Naive thymus-derived CD4-positive, alpha-beta T cell (primary cell): ENCODE measurements at places on chromosomes 16 and 17.

DNA sequence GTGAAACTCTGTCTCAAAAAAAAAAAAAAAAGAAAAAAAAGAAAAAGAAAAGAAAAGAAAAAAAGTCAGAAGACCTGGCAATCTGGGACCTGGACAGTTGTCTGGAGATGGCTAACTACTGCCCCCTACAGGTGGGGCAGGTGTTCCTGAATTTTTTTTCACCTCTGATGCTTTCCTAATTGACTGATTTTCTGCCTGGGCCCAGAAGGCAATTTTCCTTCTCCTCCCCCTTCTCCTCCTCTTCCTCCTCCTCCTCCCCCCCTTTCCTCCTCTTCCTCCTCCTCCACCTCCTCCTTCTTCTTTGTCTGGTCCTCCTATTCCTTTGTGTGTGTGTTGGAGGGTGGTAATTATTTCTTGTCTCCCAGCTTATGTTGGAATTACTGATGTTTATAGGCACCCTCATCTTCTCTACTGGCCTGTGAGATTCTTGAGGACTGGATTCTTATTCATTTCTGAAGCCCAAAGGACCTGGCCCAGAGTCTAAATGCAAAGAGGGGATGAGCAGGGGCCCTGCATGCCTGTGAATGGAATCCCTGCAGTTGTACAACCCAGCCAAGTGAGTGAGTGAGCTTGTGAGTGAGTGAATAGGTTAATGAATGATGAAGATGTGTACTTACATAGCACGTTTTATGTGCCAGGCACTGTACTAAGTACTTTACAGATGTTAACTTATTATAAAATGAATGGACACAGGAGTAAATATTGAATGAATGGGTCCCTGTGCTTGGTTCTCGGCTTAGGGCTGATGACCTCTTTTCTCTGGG, 26.9 kb downstream of the IRX5 start:
- no peaks in the 10 kb centered on the region for H3K4me1 ChIP-seq
- no peak overlapping the region for H3K4me3 ChIP-seq
- H3K36me3 ChIP-seq: no peaks in the 10 kb centered on the region
- H3K27ac ChIP-seq: no peak overlapping the region
- H3K27me3 ChIP-seq: no peaks in the 10 kb centered on the region

DNA sequence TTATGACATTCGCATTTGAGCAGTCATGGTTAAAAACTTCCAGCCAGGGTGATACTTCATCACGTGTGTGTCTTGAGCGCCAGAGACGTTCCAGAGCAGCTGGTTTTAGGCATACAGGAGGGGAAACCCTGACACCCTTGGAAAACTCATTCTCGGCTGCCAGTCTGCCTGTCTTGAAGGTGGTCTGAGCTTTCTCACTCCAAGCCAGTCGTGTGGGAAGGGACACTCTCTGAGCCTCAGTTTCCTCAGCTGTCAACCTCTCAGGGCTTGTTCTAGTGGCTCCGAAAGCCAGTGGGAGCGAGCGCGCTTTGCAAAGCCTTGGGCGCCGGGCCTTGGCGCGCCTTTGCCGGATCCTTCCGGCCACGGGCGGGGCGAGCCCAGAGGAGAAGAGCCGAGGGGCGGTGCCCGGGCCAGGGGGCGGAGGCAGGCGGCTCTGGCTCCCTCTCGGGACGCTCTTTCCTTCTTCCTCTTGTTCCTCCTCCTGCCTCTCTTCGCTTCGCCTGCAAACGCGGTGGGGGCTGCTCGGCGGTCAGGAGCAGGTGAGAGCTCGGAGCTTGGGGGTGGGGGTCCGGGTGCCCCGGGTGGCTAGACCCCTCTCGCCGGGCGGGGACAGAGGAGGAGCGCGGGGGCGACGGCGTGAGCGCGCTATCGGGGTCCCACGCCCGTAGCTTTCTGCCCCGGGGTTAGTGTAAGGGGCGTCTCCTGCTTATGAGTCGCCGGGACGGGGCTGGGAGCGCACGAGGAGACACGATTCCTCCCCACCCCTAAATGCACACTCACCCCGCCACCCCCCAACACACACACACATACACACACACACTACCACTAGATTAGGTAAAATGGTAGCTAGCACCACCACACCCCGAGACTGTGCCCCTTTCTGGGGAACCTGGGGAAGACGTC, at the start of gene LDAF1:
TSS of gene LDAF1 (plus strand) at position 467 of the 903 bp plus-strand sequence. CDS start 2,509 bp downstream, outside the sequence.
- no peaks in the 10 kb centered on the region for H3K27me3 ChIP-seq
- H3K4me3 ChIP-seq: peak within 1 kb of the TSS; percentile 62
- peak; percentile 75 for DNase-seq
- H3K36me3 ChIP-seq: no peaks in the 10 kb centered on the region
- peak within 1 kb of the TSS; percentile 65 for H3K27ac ChIP-seq

- peaks cover 23% of the 10 kb centered on the region for H3K4me1 ChIP-seq
- H3K27me3 ChIP-seq: no peaks in the 10 kb centered on the region
- DNase-seq: peak; percentile 62
- H3K36me3 ChIP-seq: no peaks in the 10 kb centered on the region
- H3K4me3 ChIP-seq: peak within 1 kb of the TSS; percentile 79
Observed at GRCh38 chr16:381789-382717, at the start of gene PGAP6. PGAP6 (minus strand) TSS chr16:381978; CDS start chr16:381821, 157 bp downstream.

DNA sequence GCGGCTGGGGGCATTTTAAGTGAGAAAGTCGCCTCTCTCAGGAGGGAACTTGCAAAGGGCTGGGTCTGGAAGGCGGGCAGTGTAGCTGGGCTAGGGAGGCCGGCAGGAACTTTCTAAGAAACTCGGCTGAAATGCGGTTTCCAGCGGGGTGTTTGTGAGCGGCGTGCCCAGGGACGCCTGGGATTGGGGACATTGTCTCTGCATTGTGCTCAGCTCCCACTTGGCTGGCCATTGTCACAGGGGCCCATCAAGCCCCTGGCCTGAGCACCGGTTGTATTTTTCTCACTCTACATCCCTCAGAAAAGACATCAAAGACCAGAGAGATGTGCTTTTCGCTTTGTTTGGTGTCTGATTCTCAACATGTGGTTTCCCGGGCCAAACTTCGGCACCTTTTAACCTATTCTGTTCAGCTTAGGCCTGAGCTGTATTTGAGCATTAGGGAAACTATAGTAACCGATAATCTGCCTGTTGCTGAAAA, 291.1 kb upstream of the IRX3 start:
- no peak overlapping the region for H3K27ac ChIP-seq
- no peaks in the 10 kb centered on the region for H3K27me3 ChIP-seq
- no peaks in the 10 kb centered on the region for H3K4me1 ChIP-seq
- no peak for DNase-seq

GRCh38 chr17:4072487-4073157, 70.2 kb downstream of the ZZEF1 start:
- H3K27me3 ChIP-seq: no peaks in the 10 kb centered on the region
- no peak for DNase-seq
- H3K4me3 ChIP-seq: no peak overlapping the region
- no peaks in the 10 kb centered on the region for H3K4me1 ChIP-seq
- H3K36me3 ChIP-seq: peaks cover 91% of the 10 kb centered on the region
- H3K27ac ChIP-seq: no peak overlapping the region

- DNase-seq: no peak
- H3K27me3 ChIP-seq: no peaks in the 10 kb centered on the region
- H3K36me3 ChIP-seq: peaks cover 1% of the 10 kb centered on the region
- no peak overlapping the region for H3K4me3 ChIP-seq
- no peak overlapping the region for H3K27ac ChIP-seq
- peaks cover 16% of the 10 kb centered on the region for H3K4me1 ChIP-seq
Observed at GRCh38 chr17:76106703-76107102, 3.1 kb upstream of the EXOC7 start.

GRCh38 chr17:73625991-73626673, 18.1 kb downstream of the SDK2 start:
- H3K4me3 ChIP-seq: no peak overlapping the region
- no peak for DNase-seq
- no peaks in the 10 kb centered on the region for H3K27me3 ChIP-seq
- no peak overlapping the region for H3K27ac ChIP-seq
- no peaks in the 10 kb centered on the region for H3K4me1 ChIP-seq
- H3K36me3 ChIP-seq: no peaks in the 10 kb centered on the region

GRCh38 chr16:74607962-74608356, 1.0 kb upstream of the GLG1 start:
- peak overlapping the region; percentile 91 for H3K27ac ChIP-seq
- no peaks in the 10 kb centered on the region for H3K27me3 ChIP-seq
- peak overlapping the region; percentile 78 for H3K4me3 ChIP-seq
- H3K4me1 ChIP-seq: peaks cover 31% of the 10 kb centered on the region
- no peak for DNase-seq

DNA sequence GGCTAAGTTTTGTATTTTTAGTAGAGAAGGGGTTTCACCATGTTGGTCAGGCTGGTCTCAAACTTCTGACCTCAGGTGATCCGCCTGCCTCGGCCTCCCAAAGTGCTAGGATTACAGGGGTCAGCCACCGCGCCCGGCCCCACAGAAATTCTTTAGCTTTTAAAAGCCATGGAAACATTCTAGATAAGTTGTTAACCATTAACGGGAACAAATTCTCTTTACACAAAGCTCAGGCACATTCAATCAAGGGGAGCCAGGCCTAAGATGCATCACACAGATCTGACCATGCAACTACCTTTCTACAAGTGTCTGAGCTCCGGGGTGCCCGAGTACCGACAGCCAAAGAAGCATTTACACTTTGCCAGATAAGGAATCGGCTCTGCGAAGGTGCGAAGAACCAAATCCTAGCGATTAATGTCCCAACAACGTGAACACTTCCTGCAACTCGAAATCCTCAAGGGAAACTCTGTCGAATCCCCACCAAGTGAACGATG, 1.0 kb downstream of the EMC8 start:
- H3K27ac ChIP-seq: peak overlapping the region; percentile 99
- no peaks in the 10 kb centered on the region for H3K27me3 ChIP-seq
- no peak for DNase-seq
- peaks cover 18% of the 10 kb centered on the region for H3K4me1 ChIP-seq
- no peaks in the 10 kb centered on the region for H3K36me3 ChIP-seq
- peak overlapping the region; percentile 81 for H3K4me3 ChIP-seq

DNA sequence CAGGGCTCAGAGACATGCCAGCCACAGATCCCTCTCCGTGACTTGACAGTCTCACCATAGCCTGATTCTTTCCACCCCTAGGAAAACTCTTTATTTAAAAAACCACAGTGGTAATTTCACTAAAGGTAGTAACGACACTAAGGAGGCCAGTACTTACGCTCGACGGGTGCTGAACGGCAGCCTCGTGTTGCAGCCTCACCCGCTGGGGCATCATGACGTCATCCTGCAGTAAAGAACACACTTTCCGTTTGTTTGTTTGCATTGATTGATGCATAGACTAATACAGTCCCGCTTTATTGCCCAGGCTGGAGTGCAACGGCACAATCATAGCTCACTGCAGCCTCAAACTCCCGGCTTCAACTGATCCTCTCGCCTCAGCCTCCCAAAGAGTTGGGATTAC, 65.1 kb upstream of the METRNL start:
- no peak overlapping the region for H3K27ac ChIP-seq
- no peak overlapping the region for H3K4me3 ChIP-seq
- no peaks in the 10 kb centered on the region for H3K27me3 ChIP-seq
- DNase-seq: no peak
- no peaks in the 10 kb centered on the region for H3K36me3 ChIP-seq

- H3K4me1 ChIP-seq: peaks cover 21% of the 10 kb centered on the region
- H3K27me3 ChIP-seq: no peaks in the 10 kb centered on the region
- H3K36me3 ChIP-seq: no peaks in the 10 kb centered on the region
Observed at GRCh38 chr17:77608431-77608830, 350.1 kb upstream of the TNRC6C start.

GRCh38 chr16:80377096-80377956, 163.5 kb upstream of the DYNLRB2 start:
- no peaks in the 10 kb centered on the region for H3K4me1 ChIP-seq
- no peak overlapping the region for H3K4me3 ChIP-seq
- H3K27ac ChIP-seq: no peak overlapping the region
- peaks cover 3% of the 10 kb centered on the region for H3K27me3 ChIP-seq
- DNase-seq: no peak
- H3K36me3 ChIP-seq: no peaks in the 10 kb centered on the region

GRCh38 chr16:66904428-66904845, 14.2 kb downstream of the CDH16 start:
- no peak for DNase-seq
- no peaks in the 10 kb centered on the region for H3K27me3 ChIP-seq
- no peaks in the 10 kb centered on the region for H3K36me3 ChIP-seq
- no peak overlapping the region for H3K27ac ChIP-seq
- H3K4me3 ChIP-seq: no peak overlapping the region

DNA sequence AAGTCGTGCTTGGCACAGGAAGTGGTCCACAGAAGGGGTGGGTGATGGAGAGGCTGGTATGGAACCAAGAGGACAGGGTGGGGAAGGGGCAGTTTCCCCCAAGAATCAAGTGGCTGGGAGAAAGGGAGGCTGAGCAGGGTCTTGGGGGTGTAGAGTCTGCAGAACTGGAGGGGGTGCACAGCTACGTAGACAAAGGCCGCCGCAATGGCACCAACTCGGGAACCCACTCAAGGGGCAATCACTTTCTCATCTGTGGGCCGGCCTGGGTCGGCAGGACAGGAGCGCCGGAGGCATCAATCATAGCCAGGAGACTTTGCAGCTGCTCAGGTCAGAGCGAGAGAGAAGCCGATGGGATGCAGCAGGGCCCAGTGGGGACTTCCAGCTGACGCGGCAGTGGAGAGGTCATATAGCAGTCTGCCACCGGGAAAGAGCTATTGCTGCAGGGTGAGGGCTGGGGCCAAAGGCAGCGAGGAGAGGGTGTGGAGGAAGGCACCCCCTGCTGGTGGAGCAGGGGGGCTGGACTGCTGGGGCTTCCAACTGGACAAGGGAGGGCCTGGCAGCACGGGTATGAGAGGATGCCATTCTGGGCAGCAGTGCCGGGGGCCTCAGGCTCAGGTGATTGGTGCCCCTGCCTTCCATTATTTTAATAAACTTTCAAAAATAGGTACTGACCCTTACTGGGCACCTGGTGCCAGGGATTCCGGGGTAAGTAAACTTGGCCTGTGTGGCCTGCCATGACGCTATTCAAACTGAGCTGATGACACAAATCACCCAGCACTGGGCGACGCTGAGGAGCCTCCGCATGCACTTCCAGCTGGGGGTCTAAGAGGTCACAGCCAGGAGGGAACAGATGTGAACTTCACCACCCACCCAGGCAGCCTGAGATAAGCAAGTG, 52.5 kb upstream of the MTSS2 start:
- DNase-seq: no peak
- peak overlapping the region; percentile 76 for H3K27ac ChIP-seq
- peaks cover 19% of the 10 kb centered on the region for H3K36me3 ChIP-seq
- peaks cover 32% of the 10 kb centered on the region for H3K4me1 ChIP-seq
- H3K27me3 ChIP-seq: no peaks in the 10 kb centered on the region

DNA sequence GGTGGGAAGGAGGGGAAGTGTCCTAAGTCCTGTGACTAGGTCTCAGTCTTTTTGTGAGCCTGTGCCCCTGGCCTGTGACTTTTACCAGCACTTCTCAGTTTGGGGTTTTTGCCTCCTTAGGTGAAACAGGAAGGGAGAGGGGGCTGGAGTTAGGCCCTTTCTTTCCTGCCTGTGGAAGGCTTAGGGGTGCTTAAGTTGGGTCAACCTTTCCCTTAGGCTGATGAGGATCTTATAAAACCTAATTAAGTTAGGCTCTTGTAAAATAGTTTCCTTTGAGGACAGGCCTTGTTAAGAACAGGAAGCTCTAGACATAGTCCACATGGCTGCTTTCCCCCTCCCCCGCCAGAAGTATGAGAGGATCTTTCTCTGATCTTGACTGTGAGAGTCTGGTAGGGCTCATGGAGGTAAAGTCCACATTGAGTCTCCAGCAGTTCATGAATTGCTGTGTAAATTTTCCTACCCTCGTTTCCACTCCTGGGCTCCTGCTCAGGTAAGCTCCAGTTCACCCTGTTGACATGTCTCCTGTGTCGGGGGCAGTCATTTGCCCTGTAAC, 17.0 kb upstream of the DNASE1 start:
- H3K4me1 ChIP-seq: peaks cover 4% of the 10 kb centered on the region
- H3K27ac ChIP-seq: peak overlapping the region; percentile 59
- DNase-seq: peak; percentile 46
- peaks cover 20% of the 10 kb centered on the region for H3K36me3 ChIP-seq

- no peaks in the 10 kb centered on the region for H3K27me3 ChIP-seq
- no peak overlapping the region for H3K4me3 ChIP-seq
- no peak overlapping the region for H3K27ac ChIP-seq
Observed at GRCh38 chr17:44331249-44331760, 6.7 kb upstream of the SLC25A39 start.
